H1 (cell line): ENCODE measurements at places on chromosomes 4 and X.

DNA sequence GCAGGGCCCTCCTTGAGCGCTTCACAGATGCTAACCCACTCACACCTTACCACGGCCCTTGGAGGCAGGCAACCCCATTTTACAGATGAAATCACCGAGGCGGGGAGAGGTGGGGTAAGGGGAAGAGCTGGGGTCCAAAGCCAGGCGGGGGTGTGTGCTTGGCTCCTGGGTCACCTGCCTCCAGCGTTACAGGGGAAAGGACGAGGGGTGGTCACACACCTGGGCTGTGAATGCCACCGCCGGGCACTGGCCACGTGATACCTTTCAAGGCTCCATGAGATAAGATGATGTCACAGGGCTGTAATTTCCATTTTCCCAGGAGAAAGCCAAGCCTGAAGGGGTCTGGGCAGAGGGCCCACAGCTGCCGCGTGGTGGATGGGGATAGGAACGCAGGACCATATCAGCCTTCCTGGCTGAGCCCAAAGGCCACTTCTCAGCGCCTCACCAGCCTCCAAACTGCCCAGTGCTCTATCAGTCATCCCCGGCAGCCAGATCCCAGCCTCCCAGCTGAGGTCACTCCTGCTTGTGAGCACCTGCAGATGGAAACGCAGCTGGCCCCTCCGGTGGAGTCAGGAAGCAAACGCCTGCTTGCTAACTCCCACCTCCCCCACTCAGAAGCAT lies 62.4 kb upstream of the CRMP1 start:
- H3K4me1 ChIP-seq = peaks cover 15% of the 10 kb centered on the region
- no peak overlapping the region for H3K27ac ChIP-seq
- no peak overlapping the region for H3K4me3 ChIP-seq

DNA sequence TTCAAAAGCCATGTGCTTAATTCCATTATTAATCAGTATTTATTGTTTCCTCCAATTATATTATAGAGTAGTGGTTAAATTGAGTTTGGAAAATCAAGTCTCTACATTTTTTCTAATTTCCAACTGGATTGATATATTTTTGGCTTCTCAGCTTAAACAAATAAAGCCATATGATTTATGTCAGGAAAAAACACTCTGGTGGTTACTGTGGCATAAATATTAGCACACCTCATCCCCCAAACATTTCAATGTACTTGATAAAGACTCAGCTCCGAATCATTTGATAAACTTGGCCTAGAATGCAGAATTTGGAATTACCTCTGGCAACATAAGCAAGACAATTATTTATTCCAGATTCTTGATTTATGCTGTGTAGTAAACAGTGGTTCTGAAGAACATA lies 2313.8 kb downstream of the ARAP2 start:
- no peak overlapping the region for H3K4me3 ChIP-seq
- DNase-seq = no peak
- no peaks in the 10 kb centered on the region for H3K27me3 ChIP-seq
- H3K27ac ChIP-seq = no peak overlapping the region

GRCh38 chr4:80221161-80221560 lies 23.9 kb downstream of the PRDM8 start:
- H3K4me3 ChIP-seq = no peak overlapping the region
- no peaks in the 10 kb centered on the region for H3K4me1 ChIP-seq
- H3K36me3 ChIP-seq = no peaks in the 10 kb centered on the region
- no peak for DNase-seq

DNA sequence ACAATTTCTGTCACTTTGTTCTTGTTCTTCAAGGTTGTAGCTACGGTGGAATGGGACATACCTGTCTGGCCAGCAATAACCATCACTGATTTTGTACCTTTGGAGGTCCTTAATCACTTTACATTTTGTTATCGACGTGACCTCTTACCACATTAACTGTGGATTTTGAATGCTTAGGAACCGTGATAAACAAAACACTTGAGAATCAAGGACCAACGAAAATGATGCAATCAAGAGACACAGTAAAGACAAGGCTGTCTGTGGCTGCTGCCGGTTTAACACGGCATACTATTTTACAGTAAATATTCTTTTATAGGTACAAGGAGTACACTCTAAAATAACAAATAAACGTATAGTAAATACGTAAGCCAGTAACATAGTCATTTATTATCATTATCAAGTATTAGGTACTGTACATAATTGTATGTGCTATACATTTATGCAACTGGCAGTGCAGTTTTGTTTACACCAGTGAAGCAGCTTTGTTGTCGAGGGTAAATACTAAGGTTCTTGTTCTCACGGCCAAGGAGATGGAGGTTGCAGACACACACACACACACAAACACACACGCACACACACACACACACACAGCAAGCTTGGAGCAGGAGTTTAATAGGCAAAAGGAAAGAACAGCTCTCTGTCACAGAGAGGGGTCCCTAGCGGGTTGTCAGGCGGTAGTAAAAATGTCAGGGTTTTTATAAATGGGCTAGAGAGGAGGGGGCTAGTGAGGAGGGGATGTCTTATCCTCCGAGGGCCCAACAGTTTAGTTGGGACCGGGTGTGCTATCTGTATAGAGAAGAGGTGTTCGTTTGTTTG lies 194.7 kb upstream of the CXorf51B start:
- H3K4me3 ChIP-seq = no peak overlapping the region
- H3K4me1 ChIP-seq = no peaks in the 10 kb centered on the region
- no peaks in the 10 kb centered on the region for H3K36me3 ChIP-seq

GRCh38 chr4:160877087-160877790 lies 1286.6 kb downstream of the FSTL5 start:
- DNase-seq = no peak
- H3K27me3 ChIP-seq = no peaks in the 10 kb centered on the region
- H3K36me3 ChIP-seq = no peaks in the 10 kb centered on the region
- H3K4me3 ChIP-seq = no peak overlapping the region
- no peaks in the 10 kb centered on the region for H3K4me1 ChIP-seq

DNA sequence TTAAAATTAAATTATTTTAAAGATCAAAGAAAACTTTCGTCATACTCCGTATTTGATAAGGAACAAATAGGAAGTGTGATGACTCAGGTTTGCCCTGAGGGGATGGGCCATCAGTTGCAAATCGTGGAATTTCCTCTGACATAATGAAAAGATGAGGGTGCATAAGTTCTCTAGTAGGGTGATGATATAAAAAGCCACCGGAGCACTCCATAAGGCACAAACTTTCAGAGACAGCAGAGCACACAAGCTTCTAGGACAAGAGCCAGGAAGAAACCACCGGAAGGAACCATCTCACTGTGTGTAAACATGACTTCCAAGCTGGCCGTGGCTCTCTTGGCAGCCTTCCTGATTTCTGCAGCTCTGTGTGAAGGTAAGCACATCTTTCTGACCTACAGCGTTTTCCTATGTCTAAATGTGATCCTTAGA lies at the start of gene CXCL8:
CXCL8 (plus strand) TSS at position 217 of the 426 bp plus-strand sequence; CDS start at position 307, 90 bp downstream.
- no peaks in the 10 kb centered on the region for H3K27me3 ChIP-seq
- H3K4me3 ChIP-seq = no peak within 1 kb of the TSS
- no peak within 1 kb of the TSS for H3K27ac ChIP-seq
- no peaks in the 10 kb centered on the region for H3K4me1 ChIP-seq
